Mammary epithelial cell (primary cell): ENCODE measurements at places on chromosomes 4 and X. TPM values are rescaled to one million over a fixed set of nuclear protein-coding genes. Genes with fewer than 3 reads are reported as not detected.

SPP1 gene
- 157 TPM for total RNA-seq

CYTL1 gene
- total RNA-seq = not detected

SH2D1A gene
- not detected for total RNA-seq

SRPX2 gene
- 4.0 TPM for total RNA-seq

MED12 gene
- 26.7 and 35.3 TPM in 2 replicates for total RNA-seq

DNA sequence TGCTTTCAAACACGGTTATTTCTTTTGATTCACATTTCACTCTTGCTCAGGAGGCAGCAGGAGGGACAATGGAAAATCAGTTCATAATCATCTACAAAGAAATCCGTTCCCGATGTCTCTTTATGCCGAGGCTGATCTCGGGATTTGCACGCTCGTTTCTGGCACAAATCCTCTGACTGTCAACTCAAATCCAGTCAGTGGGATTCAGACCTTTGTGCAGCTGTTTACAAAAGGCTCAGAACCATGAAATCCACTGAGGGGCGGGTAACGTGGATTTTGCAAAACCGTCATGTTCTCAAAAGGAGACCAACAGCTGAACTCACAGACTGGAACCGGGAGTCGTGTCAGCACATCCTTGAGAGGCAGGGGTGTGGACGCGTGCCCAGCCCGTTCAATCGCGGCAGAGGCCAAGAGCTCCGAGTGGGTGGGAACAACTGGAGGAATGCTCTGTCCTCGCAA is 46.4 kb downstream of the ACOX3 start:
- no peak for DNase-seq

GRCh38 chr4:1208266-1208961 is 36.0 kb upstream of the SPON2 start:
- DNase-seq = no peak

- DNase-seq = no peak
Observed at GRCh38 chr4:47469951-47470350, 6.4 kb upstream of the COMMD8 start.
